ENCODE measurements at places on chromosomes 3 and 15.

- peak; percentile 100 for DNase-seq
Measured at GRCh38 chr3:172082269-172082668, 42.9 kb downstream of the FNDC3B start.

DNA sequence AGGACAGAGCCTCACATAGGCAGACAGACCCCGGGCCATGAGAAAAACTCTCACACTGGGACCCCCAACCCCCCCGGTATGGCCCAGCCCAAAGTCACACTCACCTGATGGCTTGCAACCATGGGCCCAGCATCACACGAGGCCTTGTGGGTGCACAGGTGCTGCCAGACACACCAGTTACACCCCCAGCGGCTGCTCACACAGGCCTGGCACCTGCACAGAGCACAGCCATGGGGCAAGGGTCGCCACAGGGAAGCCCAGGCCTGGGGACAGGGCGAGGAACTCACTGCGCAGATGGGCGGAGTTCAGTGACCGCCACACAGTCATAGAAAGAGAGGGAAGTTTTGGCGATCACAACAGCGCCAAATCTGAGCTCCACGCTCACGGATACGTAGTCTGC is 9.3 kb downstream of the PLXNB1 start:
- DNase-seq, result no peak

DNA sequence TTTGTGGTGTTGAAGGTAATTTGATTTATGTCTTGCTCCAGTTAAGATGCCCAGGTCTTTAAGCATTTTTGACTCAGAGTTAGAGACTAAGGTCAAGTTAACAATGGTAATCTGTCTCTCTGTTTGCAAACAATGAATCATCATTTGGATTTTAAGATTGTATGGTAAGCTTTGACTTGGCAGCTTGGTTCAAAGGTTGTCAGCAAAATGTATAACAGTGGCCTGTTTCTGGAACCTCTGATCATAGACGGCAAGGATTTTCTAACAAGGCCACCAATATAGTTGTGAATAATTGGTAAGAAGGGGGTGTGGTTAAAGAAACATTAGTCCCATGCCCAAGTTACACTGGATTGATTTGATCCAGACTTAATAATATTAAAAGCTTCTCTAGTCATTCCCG is 775.2 kb upstream of the GOLIM4 start:
- DNase-seq, result no peak

DNA sequence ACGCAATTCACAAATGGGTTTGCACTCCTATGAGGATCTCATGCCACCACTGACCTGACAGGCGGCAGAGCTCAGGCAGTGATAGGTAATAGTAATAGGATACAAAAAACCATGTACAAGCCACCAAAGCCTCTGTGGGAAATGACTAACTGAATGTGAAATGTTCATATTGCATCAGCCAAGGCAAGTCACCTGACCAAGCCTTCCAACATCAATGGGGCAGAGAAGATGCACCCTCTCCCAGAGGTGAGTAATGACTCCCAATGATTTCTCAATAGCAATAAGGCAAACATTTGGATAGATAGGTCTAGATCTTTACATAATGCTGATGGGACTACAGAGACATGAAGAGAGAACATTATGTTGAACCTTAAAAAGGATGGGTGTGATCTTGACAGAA is 14.9 kb downstream of the CNTN3 start:
- no peak for DNase-seq

GRCh38 chr3:157163217-157163953 is 3.4 kb upstream of the CCNL1 start:
- DNase-seq, result no peak

DNA sequence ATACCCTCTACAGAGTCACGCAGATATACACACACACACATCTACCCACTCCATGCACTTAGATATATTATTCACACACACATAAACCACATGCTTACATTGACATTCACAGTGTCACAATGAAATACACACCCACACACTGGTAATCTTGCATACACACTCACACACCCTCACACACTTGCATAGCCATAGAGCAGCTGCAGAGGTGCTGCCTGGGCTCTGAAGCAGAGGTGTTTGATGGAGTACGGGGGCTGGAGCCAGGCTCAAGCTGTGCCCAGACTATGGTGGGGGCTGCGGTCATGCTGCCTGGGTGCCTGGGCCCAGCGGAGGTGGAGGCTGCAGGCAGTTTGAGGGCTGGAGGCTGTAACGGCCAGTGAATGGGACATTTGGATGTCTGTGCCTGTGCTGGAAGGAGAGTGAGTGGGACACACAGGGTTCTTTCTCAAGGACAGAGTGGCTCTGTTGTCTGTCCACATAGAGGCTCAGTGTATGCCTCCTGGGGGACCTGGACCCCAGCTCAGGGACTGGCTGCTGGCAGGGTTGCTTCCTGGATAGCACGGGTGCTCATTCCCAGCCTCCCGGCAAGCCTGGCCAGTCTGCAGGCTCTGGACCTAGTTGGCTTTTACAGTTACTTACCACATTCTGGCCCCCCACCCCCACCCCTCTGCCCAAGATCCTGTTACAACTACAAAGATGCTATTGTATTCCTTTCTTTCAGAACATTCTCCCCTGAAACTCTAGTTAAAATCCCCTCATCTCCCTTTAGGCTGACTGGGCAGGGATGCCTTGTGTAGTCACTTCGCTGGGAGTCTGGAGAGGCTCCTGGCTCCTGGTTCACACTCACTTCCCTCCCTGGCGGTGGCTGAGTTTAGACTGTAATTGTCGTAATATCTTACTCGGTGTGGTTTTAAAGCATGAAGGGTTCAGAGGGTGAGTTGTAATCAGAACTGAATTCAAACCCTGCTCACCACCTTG is 12.5 kb downstream of the GASK1A start:
- DNase-seq, result no peak

DNA sequence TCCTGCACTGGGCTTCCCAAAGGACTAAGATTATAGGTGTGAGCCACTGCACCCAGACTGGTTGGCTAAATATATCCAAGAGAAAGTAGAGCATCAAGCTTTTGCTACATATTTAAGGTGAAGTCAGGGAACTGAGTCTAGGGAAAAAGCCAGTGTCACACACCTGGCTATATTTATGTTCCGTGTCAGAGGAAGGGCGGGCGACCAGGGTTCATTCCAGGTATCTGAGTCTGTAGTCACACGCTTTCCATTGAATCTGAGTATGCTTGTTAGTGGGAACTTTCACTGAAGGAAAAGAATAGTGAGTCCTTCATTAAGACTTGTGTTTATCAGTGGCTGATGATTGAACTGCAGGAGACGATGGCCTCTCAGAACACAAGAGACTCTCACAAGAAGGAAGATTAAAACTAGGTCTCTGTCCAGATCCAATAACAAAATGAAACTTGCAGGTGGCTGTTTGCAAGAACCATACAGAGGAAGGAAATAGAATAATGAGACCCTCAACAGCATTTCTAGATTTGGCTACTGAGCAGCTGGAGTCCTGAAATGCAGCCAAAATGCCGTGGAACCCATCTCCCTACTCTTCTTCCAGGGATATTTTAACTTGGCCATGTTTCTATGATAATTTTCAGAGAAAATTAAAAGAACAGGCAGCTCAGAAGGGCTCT is 276.3 kb downstream of the THSD4 start:
- DNase-seq, result no peak

GRCh38 chr3:147411815-147412241 is 2.7 kb downstream of the ZIC1 start:
- DNase-seq, result peak; percentile 27

- peak; percentile 96 for DNase-seq
Measured at GRCh38 chr3:16102905-16103364, 71.5 kb upstream of the GALNT15 start.

DNA sequence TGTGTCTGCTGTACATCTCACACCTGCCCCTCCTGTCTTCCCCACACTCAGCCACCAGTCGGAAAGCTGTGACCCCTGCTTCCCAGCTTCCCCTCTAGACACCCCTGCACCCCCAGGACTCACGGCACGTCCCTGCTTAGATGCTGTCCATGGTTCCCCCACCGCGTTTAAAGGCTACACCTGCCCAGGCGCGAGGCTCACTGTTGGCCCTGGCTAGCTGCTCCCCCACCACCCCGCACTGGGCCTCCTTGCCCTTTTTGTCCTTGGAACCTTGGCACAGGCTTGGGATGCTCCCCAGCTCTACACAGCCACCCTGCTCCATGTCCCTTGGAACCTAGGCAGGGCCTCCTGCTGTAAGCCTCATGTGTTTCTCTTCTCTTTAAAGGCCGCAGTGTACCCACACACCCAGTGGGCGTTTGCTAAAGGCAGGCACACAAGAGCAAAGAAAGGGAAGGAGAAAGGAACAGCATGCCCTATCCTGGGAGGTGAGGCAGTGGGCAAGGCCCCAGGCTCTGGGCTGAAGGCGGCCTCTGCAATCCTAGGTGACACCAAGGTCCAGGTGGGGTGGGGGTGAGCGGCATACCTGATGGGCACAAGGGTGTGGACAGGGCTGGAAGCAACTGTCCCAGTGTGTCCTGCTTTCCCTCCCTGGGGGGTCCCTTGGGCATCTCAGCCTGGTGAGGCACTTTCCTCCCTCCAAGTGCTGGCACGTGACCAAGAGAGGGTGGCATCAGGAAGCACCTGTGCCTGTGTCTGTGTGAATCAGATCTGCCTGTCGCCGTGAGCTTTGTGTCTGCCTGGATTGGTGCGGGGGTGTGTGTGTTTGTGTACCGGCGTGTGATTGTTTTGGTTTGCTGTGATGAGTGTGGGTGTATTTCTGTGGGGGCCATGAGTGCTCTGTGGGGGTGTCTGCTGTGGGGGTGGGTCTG is 54.4 kb downstream of the TPRA1 start:
- no peak for DNase-seq

DNA sequence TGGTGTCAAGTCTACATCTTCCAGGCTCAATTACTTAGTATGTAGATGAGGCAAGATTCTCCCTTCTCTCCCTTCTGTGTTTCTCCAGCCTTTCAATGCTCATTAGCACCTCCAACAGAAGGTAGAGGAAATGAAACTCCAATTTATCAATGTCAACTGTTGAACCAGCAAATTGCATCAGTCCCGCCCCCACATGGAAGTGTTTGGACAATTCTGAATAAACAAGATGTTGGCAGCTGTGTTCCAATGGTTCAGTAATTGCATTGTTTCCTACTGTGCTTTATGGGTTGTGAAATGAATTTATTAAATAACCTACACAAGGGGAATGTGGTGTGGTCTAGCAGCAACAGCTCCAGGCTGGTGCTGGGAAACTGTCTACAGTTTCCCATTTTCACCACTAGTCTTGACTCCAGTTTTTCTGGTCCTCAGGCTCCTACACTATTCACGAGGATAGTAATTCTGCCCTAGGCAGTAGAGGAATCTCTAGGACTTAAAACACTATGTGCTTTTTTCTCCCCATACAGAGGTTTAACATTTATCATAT is 91.9 kb downstream of the MB21D2 start:
- DNase-seq, result peak; percentile 26

DNA sequence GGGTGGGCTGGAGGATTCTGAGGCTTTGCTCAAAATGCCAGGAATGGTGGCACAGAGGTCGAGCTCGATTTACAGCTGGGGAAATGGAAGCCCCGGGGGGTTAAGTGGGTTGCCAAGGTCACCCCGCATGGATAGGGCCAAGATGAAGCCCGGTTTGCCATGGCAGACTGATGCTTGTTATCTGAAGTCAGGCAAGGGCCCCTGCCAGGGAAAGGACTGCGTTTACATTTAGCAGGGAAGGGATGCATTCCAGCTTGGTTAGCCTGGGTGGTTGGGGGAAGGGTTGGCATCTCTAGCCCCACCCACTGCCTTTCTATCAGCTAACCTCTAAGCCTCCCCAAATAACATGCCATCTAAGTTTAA is 79.0 kb downstream of the RPLP1 start:
- no peak for DNase-seq

DNA sequence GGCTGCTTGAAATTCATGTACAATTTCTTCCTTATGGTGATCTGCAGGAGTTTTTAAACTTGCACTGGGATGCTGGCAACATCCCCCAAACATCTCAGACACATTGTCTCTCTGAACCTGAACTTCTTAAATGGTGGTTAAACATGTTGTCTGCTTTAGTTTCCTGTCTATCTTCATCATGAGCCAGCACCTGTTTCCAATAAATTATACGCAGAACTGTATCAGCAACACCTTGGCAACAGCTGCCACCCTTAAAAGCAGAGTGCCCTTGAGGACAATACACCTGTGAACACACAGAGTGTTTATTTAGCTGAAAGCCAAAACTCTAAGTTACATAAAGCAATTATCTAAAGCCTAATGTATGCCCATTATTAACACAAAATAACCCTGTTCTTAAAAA is 242.9 kb downstream of the WNT5A start:
- DNase-seq, result no peak

DNA sequence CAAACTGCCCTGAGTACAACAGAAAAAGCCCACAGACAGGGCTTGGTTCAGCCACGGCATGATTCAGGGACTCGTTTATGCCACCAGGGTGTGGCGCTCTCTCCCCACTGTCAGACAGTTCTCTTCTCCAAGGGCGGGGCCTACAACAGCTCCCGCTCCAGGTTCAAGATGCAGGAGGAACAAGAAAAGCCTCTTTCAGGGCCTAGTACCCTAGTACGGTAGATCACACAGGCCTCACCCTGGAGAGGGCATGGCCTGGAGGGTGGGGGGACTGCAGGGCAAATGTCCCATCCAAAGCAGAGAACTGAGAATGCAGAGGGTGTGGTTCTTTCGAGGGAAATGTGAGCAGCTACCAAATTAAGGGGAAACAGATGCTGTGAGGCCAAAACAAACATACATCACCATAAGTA is 12.0 kb downstream of the MESD start:
- peak; percentile 59 for DNase-seq

- DNase-seq, result peak; percentile 45
Measured at GRCh38 chr15:101242999-101243336, 8.9 kb downstream of the CHSY1 start.
